ENCODE measurements at places on chromosomes 13 and 19.

DNA sequence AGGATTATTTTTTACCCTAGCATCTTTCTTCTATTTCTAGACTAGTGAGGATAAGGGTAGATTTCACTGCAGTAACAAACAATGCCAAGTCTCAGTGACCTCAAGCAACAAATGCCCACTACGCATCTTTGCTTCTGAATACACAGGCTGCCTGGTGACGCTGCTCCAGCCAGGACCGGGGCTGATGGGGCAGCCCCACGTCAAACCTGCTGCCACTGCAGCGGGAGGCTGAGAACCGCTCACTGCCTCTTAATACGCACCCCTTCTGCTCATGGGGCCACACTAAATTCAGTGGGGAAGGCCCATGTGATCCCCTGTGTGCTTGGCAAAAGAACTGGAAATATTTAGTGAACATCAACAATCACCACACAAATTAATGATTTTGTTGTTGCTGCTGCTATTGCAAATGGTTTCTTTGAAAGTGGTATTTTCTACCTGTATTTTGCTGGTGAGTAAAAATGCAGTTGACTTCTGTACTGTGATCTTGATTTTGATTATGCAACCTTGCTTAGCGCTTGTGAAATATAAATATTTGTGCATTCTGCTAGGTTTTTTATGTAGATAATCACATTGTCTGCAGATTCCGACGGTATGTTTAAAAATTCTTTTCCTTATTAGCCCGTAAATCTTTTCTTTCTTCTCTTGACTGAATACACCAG lies 139.5 kb upstream of the SPACA7 start:
- no peak for DNase-seq

- DNase-seq: no peak
These were observed 107.7 kb upstream of the UQCRFS1 start for GRCh38 chr19:29320618-29321017.

DNA sequence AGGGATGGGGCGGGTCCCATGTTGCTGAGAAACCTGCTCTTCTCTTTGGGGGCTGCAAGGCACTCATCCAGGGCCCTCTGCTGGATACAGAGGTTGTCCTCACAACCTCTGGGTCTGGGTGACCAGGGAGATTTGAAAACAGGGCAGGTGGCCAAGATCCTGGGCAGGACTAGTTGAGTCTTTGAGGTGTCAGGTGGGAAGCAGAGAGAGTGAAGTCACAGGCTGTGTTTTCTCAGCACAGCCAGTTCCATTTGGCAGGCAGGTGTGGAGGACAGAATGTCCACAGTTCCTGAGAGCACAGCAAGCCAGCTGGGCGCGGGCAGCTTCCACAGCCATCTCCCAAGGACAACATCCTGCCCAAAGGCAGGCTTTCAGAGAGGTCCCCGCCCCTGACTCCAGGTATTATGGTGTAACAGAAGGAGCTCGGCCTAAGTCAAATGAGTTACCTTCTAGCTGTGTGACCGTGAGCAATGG lies 118.8 kb downstream of the NUFIP1 start:
- no peak for DNase-seq

- no peak for DNase-seq
These were observed 276.3 kb upstream of the SOX21 start for GRCh38 chr13:94988654-94989053.

DNA sequence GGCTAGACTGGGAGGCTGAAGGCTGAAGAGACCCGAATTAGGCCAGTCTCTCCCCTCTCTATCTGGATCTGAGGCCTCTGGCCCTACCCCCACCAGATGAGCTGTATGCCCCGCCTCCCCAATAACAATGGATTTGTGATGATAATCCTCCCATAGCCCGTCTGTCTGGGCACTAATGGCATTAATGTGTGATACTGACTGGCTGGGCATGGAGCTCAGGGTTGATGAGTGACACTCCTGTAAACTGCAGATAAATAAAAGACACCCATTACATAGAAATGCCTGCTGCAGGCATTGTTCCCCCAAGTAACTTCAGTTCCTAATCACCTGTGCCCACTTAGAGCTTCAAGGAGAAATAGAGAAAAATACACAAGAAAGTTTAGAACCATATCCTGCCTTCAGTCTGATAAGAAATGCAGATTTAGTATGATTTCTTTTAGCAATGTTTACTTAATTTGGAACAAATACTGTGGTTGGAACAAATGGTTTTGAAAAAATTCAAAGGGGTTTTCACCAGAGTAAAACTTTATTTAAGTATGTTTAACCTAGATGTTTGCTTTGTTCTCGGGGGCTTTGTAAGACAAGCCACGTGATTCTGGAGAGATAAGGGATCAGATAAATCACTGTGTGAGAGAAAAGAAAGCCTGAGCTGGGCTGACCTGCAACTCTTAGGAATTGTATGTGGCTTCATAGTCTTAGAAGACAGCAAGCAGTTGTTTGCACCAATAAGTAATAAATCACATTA lies 60.3 kb downstream of the TNFRSF19 start:
- no peak for DNase-seq

DNA sequence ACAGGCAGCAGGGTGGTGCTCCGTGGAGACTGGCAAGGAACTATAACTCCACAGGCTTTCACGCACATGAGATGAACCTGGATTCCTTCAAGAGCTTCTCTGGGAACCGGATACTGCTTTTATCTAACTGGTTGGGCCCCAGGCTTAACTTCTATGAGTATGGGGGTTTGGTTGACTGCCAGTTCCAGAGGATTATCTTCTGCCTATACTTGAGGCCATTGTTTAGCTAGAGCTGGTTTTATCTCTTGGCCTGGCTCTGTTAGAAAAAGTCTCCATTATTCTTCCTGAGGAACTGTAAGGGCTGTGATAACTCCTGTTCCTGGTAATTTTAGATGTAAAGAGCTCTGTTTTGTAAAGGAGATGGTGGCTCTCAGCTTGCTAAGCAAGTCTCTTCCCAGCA lies 40.9 kb downstream of the ZNF846 start:
- no peak for DNase-seq

GRCh38 chr13:46321494-46322225 lies 65.4 kb downstream of the RUBCNL start:
- no peak for DNase-seq

DNA sequence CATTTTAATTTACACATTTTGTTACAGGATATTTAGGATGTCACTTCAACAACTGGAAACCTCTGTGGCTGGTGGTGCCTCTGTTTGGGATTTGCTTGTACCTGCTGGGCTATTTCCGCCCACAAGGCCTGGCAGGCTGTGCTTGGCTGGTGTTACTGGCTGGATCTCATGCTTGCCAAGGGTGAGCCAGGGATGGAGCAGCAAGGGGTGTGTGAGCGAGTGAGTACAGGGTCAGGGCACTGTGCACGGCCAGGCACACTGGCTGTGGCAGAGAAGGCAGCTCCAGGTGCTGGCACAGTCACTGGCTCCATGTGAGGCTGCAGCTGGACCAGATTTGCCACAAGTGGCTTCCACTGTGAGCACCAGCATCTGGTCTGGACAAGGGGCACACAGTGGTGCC lies 1254.8 kb downstream of the SLITRK5 start:
- no peak for DNase-seq

DNA sequence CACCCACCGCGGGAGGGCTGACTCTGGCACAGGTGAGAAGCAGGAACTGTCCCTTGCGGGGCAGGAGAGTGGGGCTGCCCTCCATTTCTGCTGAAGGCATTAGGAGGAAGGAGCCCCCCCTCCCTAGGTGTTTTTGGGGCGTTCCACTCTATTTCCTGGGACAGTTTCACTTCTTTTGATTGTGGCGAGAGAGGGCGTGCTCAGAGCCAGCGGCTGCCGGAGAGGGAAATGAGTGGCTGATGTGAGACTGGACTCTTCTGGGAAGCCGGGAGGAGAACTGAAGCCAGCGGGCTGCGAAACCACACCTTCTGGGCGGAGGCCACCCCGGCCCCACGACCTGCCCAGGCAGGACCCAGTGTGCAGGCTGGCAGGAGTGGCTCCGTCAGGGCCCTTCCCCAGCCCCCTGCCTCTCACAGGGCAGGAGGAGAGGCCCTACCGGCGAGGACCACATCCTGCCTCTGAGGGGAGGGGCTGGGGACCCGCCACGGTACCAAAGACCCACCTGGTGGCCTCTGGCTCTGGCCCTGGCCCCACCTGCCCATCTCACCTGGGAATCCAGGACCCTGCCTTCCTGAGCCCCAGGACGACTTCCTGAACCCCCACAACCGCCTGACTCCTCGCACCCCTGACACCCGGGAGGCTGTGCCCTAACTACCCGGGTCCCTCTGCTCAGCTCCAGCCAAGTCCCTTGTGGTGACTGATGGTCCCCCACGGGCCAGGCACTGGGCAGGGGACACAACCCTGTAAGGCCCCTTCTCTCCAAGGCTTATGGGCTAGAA lies 25.9 kb downstream of the MPND start:
- no peak for DNase-seq

- no peak for DNase-seq
These were observed 295.4 kb upstream of the MAB21L1 start for GRCh38 chr13:35771898-35772297.

DNA sequence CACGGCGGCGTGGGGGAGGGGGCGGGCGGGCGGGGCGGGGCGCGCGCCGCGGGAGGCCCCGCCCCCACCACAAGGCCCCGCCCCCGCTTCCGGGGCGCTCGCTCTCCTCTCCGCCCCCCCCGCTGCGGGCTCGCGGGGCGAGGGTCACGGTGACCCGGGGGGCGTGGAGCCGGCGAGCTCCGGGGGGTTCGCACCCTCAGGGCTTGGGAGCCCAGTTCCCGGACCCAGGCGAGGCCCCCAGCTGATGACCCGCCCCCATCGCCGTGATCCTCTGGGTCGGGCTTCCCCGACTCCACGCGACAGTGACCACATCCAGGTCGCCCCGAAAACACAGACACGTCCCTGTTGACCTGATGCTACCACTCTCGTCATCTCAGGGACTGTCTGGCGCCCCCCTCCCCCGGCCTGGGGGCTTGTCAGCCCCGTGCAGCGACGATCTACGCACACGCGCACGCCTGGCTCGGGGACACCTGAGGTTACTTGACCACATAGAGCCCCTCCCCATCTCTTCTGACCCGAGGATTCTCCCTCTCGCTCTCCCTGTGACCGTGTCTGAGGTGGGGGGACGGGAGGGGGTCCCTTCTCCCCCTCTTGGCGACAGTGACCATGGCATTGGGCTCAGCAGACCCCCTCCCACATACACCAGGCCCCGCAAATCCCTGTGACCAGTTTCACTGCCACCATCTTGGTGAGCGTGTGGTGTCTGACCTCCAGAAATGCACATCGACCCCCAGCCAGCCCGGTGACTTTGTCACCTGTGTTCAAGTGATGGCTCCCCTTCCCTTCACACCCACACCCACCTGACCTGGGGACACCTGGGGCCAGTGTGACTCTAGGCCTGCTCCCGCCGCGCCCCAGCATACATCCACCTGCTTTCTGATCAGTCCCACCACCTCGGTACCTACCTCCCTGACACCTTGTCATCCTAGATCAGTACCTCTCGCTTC lies 670 bp downstream of the MAP2K7 start:
- no peak for DNase-seq

GRCh38 chr13:114167426-114167825 lies 11.6 kb upstream of the CFAP97D2 start:
- no peak for DNase-seq

DNA sequence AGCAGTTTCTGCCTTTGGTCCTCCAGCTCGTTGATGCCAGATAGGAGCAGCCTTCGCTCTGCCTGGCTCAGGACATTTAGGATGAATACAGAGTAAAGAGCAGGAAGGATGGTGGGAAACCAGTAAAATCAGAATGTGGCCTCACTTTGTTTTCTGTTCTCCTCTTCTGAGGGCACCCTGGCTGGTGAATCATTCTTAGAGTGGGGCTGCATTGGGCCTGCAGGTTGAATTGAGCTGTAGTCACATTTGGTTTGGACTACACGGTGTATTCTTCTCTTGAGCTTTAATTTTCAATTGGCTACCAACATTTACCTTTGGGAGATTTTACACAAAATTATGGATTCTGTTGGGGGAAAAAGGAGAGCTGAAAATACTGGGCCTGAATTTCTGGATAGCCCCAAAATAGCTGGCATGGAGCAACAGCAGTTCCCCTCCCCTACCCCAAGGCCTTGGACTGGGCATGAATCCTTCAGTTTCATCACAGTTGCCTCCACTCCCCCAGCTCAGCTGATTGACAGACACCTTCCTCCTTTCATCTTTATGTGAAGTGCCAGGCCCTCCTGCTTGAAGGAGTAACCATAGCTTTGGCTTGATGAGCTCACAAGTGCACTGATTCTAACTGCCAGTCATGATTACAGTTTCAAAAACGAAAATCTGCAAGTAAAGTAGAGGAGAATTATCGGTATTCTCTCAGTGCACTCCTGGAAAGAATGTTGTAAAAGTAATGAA lies 24.3 kb downstream of the ERCC5 start:
- DNase-seq: no peak

DNA sequence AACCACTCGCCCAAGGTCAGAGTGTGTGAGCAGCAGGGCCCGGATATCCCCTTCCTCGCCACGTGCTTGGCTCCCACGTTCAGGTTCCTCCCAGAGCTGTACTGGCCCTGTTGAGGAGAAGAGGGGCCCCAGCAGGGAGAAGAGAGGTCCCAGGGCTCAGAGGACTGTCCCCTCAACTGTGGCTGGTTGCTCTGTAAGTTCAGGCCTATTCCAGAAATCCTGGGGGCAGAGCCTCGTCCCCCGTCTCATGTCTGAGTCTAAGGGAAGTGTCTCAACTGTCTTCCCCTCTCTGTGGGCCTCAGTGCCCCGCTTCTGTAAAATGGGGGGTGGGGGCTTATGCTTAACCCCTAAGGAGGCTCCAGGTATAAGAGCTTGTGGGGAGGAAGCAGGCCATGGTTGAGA lies 3.9 kb downstream of the PPP5C start:
- no peak for DNase-seq
